Stimulated activated CD4-positive, alpha-beta T cell treated with anti-CD3 and anti-CD28 coated beads, TNF-alpha, amount 100 ng/mL, for 1 hour (primary cell): ENCODE measurements at places on chromosomes 4 and X.

GRCh38 chrX:98296129-98296528 lies 1412.4 kb downstream of the RPA4 start:
- DNase-seq = no peak

DNA sequence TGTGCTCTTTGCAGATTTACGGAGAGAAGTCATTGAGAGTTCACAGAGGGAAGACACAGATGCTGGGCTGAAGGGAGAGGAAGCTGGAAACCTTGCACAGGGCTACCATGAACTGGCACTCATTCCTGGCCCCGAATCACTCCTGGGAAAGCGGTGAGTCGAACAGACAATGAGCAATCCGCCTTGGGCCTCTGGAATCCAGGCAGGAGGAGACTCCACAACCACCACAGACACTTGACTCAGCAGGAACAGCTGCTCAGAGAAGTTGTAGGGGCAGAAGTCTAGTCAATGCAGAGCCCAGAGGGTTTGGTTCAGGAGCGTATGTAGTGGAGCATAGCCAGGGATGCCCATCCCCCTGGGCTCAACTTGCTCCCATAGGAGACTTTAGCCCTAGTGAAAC lies 62.8 kb upstream of the GRIA3 start:
- no peak for DNase-seq

- DNase-seq = no peak
Observed at GRCh38 chr4:7375427-7375826, 59.3 kb downstream of the PSAPL1 start.

GRCh38 chr4:181976764-181977163 lies 266.4 kb upstream of the TENM3 start:
- no peak for DNase-seq

DNA sequence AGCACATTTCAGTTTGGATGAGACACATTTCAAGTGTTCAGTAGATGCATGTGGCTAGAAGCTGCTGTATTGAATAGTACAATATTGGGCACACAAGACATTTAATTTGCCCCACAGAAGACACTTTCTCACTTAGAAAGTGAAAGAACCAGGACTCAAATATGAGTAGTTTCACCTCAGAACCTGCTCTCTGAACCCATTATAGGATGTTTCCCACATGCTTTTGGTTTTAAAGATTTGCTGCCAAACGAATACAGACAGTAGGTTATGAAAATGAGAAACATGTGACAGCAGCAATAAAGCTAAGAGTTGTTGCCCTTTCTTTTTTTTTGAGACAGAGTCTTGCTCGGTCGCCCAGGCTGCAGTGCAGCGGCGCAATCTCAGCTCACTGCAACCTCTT lies 32.3 kb downstream of the C4orf54 start:
- DNase-seq = no peak

- DNase-seq = no peak
Observed at GRCh38 chr4:141133999-141134995, 1.0 kb upstream of the RNF150 start.

- DNase-seq = no peak
Observed at GRCh38 chrX:75337525-75337924, 63.6 kb downstream of the UPRT start.

DNA sequence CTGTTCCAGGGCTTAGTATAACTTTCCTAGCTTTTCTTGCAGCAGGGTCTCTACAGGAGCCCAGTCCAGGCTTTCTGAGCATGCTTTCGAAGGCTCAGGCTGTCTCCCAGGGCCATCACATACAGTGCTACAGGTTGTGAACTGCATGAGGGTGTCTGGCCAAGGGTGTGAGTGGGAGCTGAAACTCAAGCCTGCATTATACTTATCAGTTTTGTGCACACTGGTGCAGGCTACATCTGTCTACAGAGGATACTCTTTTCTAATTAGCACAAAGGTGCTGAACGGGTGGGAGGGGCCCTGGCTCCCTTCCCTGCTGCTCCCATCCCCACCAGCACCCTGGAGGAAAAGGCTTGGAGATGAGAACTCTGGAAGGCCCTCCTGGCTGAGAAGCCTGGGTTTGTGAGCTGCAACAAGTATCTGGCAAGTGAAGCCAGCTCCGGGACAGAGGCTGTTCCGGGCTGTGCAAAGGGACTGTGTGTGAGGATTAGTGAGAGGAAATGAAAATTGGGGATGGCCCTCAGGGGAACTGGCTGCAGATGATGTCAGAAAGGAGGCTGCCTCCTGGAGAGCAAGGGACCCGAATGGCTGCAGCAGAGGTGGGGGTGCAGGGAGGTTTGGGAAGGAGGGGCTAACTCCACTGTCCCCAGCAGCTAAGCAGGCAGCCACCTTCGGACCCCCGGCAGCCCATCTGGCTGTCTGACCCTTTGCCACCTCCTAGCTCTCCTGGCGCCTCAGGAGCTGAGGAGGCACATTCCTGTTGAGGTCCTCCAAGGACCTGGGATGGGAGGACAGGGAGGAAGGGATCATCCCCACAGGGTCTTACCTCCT lies 68.5 kb downstream of the EFNB1 start:
- DNase-seq = no peak

GRCh38 chr4:71441186-71442169 lies 102.7 kb downstream of the SLC4A4 start:
- DNase-seq = no peak

DNA sequence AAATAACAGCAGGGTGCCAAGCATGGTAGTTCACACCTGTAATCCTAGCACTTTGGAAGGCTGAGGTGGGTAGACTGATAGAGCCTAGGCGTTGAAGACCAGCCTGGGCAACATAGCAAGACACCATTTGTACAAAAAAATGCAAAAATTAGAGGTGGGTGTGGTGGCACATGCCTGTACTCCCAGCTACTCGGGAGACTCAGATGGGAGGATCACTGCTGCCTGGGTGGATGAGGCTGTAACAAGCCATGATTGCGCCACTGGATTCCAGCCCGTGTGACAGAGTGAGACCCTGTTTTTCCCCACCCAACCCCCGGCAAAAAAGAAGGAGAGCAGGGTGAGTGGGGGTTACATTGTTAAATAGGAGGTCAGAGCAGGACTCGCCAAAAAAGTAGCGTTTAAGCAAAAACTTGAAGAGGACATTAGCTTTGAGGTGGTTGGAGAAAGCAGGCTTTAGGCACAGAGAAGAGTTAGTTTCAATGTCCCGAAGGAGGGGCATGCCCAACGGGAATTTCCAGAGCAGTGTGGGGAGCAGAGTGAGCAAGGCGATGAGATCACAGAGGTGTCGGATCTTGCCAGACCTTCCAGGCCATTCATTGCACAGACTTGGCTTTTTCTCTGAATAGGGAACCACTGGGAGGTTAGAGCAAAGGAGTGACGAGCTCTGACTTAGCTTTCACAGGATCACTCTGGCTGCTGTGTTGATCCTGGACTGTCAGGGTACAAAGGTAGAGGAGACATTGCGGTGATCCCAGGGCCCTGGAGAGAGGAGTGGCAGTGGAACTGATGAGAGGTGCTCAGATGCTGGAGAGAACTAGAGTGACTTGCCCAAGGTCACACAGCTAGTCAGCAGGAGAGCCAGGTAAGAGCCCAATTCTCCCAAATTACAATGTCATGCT lies 70.6 kb downstream of the TRAPPC11 start:
- DNase-seq = no peak

GRCh38 chr4:152448854-152449253 lies 87.0 kb downstream of the FBXW7 start:
- DNase-seq = no peak

GRCh38 chr4:139175646-139176301 lies 1.2 kb downstream of the ELF2 start:
- no peak for DNase-seq

DNA sequence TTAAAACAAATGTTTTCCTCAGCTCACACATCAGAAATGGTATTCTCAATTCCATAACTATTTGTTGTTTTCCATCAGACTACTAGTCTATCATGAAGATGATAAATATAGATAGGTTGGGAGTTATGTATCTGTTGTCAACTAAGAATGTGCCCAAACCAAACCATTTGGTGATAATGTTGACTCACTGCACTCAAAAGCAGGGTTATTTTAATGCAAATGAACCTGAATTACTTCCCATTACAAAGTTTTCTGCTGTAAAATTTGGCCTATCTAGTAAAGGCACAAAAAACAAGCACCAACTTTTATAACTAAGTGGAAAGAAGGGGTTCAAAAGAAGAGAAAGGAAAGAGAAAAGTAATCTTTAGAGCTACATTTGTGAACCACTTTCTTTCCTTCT lies 93.5 kb downstream of the TBCK start:
- no peak for DNase-seq

GRCh38 chr4:32562010-32562409 lies 1841.8 kb downstream of the PCDH7 start:
- DNase-seq = no peak

DNA sequence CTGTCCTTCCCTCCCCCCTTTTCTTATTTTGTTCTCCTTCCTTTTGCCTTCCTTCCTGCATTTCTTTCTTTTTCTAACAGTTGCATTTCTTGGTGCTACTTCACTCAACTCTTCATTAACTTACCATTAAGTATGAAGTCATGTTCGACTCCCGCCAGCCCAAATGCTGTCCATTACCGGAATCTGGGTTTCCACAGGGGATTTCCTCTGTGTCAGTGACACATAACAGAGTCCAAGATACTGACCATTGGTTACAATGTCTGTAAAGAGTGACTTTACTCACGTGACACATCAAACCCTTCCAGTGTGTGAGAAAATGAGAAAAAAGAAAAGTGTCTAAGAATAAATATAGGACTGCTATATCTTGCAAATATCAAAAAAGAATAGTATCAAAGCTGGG lies 500.0 kb upstream of the FRG1 start:
- DNase-seq = no peak

DNA sequence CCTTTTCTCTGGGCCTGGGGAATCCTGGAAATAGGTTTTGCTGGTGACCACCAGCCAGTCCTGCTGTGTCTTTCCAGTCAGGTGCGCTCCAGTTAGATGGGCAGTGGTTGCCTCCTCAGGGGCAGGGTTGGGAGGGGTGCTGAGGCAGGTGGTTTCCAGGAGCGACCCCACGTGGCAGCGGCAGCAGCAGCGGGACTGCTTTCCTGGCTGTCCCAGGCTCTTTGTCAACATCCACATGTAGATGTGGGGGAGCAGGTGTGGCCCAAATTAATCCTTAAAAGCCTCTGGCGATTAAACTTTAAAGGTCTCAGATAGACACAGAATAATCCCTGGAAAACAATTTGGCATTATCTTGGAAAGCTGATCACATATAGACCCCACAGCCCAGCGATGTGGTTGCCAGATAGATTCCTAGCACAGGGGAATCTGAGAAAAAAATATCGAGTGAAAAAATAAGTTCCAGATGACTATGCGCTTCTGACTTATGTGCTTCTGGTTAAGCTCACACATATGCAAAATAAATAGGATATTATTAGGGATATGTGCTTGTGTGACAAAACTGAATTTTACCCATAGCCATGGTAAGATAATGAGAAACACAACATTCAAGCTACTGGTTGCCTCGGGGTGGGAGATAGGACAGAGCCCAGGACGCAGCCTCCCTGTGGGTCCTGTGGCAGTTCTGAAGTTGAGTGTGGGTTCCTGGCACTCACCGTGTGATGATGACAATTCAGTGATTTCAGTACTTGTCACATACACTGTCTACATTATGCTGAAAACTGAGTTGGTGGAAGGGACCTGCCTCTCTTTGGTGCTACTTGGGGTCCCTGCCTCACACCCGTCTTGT lies 336.4 kb downstream of the ARHGAP10 start:
- no peak for DNase-seq

DNA sequence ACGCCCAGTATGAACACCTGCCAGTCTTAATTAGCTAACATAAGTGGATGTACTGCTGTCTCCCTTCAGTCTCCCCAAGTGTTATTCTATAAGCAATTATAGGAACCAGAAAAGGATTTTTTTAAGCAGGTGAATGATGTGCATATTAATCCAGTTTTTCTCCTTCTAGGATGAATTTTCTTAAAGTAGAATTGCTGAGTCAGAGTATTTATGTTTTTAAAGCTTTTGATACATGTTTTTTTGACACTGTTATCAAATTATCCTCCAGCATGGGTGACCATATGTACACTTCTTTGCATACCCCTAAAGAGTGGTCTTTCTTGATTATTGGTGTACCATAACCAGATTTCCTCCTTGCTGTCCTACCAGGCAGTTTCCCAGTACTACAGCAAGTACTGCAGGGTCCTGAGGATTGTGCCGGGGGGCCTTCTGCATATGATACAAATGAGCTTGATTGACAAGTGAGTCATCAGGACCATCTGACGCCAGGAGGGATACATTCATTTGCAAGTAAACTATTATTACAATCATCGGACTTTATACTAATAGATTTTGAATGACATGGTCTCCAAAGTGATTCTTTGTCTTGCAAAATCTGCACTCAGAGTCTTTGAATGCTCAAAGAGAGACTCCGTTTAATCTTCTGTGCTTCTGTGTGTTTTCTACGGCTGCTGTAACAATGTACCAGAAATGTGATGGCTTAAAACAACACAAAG lies 10.7 kb upstream of the PCYT1B start:
- DNase-seq = no peak

DNA sequence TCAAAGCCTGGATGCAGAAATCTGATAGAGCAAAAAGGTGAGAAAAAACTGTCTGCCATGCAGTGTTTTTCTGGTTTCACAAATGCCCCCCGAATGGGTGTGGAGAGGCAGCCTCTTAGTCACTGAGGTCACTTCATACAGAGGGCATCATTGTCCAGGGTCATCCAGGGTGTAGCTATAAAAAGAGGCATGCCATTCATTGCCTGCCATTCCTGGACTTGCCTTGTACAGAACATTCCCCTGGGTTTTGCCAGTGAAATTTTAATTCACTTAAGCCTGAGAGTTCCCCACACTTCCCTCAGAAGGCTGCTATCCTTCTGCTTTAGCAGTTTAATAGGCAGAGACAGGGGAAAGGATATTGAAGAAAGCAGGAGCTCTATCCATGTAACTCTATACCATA lies 230.3 kb downstream of the UNC5C start:
- no peak for DNase-seq

DNA sequence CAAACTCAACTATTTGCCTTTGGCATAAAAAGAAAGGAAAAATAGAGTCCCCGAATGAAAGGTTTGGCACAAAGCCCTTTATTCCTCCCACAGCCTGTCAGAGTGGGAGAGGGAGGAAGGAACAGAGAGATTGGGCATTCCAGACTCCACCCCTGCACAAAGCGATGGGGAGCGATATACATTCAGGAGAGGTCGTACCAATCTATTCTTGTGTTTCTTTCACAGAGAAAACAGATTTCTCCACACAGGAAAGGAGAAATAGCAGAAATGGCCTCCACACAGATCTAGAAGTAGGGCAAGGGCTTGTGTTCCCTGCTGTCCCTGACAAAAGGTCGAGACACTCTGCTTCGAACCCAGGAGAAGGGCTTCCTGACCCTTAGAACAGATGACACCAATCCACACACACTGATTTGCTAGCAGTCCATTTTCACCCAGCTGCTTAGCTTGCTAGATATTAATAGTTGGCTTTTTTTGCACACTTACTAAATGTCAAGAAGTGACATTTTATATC lies 197.4 kb downstream of the MAML3 start:
- no peak for DNase-seq

DNA sequence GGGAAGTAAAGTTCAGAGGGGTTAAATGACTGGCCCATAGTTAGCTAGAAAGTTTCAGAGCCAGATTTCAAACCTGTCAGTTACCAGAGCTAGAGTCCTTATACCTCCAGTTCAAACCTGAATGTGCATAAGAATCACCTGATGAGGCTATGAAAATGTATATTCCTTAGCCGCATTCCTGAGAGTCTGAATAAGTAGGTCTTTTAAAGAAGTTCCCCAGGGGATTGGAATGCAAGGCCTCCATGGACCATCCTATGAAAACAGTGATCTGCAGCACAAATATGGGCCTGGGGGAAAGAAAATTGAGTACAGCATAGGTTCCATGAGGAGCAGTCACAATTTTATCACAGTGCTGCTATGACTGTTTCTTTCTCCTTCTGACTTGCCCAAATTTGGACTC lies 263.9 kb upstream of the CXorf66 start:
- DNase-seq = no peak
